ENCODE measurements at places on chromosomes 4 and X.

DNA sequence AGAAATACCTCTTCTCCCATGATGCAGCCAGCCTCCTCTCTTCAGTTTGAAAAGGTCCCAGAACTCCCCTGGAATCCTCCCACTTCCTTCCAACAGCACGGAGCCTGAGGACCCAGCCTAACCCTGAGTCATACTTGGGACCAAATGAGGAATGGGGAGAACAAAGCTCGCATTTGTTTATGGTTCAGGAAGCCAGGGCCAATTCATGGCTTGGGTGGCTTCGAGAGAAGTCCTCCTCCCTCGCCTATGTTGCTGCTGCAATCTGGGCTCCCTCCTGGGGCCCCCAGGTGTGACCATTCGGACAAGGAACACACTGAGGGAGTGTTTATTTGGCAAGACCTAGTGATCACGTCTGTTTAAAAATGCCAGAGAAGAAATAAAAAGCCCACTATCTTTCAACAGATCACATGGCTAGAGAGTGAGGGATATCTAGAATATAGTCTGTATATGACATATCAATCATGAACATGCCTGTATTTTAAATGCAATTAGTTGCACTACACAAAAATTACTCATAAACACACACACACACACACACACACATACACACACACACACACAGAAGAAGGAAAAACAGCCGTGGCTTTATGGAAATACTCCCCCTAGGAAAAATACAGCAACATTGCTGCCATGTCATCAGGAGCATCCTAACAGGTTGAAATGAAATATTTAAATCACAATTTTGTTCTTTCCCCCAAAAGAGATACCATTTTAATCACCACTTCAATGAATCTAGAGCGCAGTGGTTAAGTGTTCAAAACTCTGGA lies 155.7 kb upstream of the MAP3K15 start:
- peak; percentile 19 for DNase-seq

- DNase-seq, result no peak
These were observed at the start of gene SASH3 for GRCh38 chrX:129779747-129780146. SASH3 (plus strand) TSS chrX:129779949; CDS start chrX:129780098, 149 bp downstream.

GRCh38 chr4:151389311-151389710 lies 19.7 kb upstream of the FHIP1A start:
- peak; percentile 34 for DNase-seq

GRCh38 chr4:160143574-160143973 lies 1040.7 kb downstream of the RAPGEF2 start:
- no peak for DNase-seq

- DNase-seq, result no peak
These were observed 7.2 kb downstream of the RPL9 start for GRCh38 chr4:39451423-39452023.

DNA sequence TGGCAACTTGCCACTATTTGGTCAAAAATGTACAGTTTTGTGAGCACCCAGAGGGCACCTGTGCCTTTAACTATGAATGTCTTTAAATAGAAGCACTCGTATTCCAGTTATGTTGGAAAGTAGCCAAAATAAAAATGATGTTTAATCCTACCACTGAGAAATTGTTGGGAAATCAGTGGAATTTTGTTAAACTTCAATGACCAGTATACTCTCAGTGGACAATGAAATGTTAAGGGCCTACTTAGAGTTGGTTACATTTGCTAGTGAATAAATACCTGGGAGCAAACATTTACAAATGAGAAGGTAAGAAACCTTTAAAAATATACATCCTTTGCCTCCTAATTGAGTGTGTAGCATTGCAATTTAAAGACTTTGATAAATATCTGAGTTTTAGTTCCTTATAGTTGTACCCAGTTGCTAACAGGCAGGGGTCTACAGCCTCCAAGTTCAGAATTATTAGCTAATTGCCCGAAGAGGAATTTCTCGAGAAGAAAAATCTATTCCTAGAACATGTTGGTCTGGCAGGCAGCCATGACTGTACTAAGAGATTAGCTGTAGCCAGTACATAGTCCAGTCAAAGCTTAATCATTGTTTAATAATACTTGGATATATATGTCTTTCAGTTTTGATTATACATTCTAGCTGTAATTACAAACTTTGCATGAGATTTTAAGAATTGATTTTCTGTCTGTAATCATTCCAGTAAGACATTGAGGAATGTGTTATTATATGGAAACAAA lies 93.2 kb downstream of the IL1RAPL2 start:
- no peak for DNase-seq

DNA sequence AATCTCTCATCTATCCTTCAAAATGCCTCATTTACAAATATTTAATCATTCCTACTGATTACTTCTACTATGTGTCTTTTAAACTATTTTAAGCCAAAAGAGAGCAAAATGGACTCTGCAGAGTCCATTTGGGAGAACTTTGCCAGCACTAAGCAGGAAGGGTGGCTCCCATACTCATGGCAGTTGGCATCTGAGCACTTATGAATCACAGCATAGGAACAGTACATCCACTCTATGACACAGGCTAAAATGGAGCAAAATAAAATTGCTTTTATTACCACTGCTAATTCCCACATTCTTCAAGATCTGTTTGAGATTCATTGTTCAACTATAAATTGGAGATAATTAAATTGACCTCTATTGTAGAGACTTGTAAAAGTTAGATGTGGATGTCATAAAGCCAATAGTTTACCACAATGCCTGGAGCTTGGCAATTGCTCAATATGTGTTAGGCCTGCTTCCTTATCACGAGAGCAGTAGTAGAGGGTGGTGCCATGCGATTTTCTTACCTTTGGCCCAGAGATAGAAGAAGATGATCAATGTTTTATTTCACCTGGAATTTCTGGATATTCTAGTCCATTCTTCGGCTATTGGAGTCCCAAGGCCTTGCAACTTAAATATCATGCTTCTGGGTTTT lies 19.1 kb downstream of the HPGD start:
- peak; percentile 11 for DNase-seq

DNA sequence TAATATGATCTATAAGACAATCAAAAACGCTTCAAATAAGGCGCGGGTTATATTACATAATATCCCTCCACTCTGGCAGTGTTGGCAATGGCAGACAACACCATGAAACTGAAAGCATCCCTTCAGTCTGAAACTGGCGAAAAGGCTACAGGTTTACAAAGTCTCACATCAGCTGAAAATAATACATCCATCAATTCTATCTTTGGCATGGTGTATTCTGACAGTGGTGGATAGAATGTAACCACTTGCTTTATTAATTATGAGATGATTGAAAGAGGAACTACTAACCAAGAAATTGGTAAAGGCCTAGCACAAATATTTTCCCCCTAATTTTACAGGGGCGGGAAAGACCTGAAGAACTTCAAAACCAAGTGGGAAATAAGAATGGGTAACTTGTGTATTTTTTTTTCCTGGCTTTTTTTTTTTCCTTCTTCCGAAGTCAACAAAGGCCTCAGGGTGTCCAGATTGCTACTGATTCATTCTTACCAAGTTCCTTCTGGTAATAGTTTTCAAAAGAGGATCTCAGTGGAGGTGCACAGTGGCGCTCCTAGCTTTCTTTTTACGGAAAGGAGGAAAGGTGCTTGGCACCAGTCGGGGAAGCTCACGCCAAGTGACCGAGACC lies 728 bp downstream of the UBA6 start:
- peak; percentile 19 for DNase-seq

- DNase-seq, result no peak
These were observed 45.9 kb upstream of the ZNF827 start for GRCh38 chr4:145984563-145984962.

DNA sequence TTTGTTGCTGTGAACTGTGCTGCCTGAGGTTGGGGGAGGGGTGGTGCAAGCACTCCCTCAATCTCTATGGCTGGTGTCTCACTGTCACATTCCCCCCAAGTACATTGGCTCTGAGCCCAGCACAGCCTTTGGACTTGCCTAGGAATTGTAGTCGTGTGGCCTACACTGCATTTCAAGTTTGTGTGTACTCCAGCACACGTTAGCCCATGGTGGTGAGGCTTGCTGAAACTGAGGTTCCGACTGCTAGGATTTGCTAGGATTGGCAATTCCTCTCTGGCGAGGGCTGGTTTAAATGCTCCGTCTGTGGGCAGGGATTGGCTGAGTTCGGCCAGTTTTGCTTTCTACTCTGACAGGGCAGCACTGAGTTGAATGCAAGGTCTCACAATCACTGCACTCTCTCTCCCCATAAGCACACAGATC lies 121.7 kb upstream of the CXXC4 start:
- no peak for DNase-seq

- peak; percentile 59 for DNase-seq
These were observed 129.6 kb upstream of the MED14 start for GRCh38 chrX:40864972-40865371.

- no peak for DNase-seq
These were observed 188.2 kb downstream of the MAML3 start for GRCh38 chr4:139965789-139966188.

- DNase-seq, result no peak
These were observed 4.4 kb upstream of the ADH1C start for GRCh38 chr4:99356992-99357391.

- no peak for DNase-seq
These were observed 171.2 kb downstream of the TMA16 start for GRCh38 chr4:163665521-163666331.

- no peak for DNase-seq
These were observed 1570.8 kb upstream of the ADGRL3 start for GRCh38 chr4:59629348-59629747.

DNA sequence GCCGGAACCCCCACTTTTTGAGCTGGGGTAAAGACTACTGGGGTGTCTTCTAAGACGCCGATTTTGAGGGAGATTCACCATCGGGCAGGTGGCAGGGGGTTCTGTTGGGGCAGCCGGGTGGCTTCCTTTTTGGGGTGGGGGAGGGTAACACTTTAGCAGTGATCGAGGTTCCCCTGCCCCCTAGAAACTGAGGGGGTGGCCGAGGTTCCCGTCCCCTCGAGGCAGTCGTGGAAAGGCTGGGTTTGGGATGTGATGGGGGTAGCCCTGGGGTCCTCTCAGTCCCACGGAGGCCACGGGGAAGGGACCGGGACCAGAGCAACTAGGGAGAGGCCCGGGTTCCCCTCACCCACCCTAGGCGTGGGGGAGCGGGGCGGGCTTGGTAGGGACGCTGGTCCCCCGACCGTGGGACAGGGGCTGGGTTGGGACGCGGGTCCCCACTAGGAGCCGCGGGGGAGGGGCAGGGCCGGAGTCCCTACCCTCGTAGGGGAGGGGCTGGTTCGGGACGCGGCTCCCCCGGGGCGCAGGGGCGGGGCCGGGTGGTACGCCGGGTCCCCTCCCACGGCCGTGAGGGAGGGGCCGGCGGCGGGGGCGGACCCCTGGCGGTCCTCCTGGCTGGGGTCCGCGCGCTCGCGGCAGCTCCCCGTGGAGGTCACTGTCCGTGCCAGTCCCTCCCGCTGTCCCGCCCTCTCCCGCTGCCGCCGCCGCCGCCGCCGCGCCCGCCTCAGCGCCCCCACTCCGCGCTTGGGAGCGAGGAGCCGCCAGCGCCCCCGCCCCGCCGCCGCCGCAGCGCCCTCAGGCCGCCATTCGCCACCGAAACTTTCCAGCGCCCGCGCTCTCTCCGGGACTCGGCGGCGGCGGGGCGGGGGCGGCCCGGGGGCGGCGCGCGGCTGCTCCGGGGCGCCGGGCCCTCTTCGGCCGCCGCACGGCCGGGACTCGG lies at the start of gene TBL1X:
Gene TBL1X, plus strand, starts transcription at position 624 of the 937 bp plus-strand sequence. CDS start 188,529 bp downstream, outside the sequence.
- DNase-seq, result peak; percentile 52

DNA sequence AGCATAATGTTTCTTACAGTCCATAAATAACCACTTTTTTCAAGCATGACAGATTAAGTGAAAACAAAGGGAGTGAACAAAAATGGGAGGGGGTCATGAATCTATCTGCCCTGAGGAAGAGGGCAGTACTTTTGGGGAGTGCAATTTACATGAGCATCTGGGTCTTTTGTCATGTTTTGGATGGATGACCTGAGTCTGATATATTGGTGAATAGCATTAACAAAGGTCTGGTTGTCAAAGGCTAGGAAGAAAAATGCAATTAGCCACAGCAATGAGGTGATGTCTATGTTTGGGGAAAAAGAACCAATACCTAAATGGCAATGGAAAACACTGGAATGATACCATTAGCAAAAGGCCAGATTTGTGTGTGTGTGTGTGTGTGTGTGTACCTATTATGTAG lies 15.1 kb upstream of the MAD2L1 start:
- no peak for DNase-seq

DNA sequence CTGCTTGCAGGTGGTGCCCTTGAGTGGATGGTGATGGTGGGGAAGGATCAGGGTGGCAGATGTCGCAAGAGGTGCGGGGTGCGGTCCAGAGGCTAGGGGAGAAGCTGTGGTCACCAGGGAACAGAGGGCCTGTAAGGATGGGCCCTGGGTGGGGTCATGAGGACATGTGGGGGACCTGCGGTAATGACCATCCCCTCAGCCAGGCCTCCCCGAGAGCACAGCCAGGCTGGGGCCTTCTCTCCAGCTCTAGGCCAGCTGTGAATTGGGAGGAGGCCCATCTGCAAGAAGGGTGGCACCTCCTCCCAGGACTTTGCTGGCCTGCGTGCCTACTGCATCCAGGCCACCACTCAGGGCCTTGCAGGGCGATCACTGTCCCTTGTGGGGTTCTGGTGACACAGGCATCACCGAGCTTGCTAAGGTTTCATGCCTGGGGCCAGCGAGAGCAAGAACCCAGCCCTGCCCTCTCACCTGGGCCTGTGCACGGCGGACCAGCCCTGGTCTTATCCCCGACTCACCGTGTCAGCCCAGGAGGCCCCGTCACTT lies 34.1 kb upstream of the MXD4 start:
- no peak for DNase-seq

- no peak for DNase-seq
These were observed 634 bp downstream of the APOO start for GRCh38 chrX:23907111-23907497.

GRCh38 chr4:171031338-171031737 lies 781.9 kb upstream of the GALNTL6 start:
- DNase-seq, result no peak

- no peak for DNase-seq
These were observed 51.7 kb downstream of the SLC7A11 start for GRCh38 chr4:138190452-138190858.

- no peak for DNase-seq
These were observed 33.5 kb downstream of the PF4 start for GRCh38 chr4:73948291-73948690.

GRCh38 chrX:124476562-124476961 lies 130.2 kb downstream of the SH2D1A start:
- DNase-seq, result no peak

DNA sequence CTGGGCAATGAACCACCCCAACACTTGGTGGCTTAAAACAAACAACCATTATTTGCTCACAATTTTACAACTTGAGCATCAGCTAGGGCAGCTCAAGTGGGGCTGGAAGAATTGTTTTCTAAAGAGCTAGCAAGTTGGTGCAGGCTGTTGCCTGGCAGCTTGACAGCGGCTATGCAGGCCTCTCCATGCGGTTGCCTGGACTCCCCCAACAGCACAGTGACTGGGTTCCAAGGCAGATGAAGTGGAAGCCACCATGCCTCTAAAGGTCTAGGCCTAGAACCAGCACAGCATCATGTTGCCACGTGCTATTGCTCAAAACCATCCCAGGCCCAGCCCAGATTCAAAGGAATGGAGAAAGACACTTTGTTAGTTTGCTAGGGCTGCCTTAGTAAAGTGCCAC lies 114.8 kb downstream of the BCOR start:
- DNase-seq, result no peak

DNA sequence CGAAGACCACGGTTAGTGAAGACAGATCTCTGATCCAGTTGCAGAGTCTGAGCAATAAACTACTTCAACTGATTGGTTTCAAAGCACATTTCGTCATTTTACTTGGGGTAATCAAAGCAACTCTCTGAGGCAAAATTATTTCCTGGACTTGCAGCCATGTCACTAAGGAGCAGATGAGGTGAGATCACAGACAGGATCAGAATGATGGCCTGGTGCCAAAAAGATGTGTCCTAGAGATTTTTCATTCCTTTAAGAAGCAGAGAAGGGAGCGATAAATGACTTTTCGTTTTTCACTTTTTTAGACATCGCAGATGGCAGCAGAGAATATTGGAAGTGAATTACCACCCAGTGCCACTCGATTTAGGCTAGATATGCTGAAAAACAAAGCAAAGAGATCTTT lies 83.9 kb downstream of the PTTG2 start:
- DNase-seq, result no peak
